ENCODE measurements at places on chromosomes 7 and 10.

DNA sequence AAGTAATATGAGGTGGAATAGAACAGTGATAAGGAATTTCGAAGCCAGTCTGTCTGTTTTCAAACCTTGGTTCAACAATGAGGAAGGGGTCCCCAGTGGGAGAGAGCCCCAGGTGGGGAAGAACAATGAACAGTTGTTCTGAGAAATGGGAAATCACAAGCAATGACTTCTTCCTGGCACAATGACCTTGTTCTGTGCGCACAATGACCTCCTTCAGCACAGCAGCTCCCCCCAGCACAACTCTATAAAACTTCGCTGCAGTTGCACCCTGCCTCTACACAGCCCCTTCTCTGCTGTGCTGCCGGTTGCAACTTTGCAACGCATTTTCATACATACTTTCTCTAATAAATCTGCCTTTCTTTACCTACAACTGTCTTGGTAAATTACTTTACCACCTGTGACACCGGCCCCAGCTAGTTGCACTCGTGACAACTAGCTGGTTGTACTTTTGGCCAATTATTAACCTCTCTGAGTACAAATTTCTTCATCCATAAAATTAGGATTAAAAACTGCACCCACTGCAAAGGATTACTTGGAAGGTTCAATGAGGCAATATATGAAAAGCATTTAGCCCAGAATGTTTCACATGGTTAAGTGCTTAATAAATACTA lies 40.5 kb downstream of the ASB4 start:
- DNase-seq = no peak

DNA sequence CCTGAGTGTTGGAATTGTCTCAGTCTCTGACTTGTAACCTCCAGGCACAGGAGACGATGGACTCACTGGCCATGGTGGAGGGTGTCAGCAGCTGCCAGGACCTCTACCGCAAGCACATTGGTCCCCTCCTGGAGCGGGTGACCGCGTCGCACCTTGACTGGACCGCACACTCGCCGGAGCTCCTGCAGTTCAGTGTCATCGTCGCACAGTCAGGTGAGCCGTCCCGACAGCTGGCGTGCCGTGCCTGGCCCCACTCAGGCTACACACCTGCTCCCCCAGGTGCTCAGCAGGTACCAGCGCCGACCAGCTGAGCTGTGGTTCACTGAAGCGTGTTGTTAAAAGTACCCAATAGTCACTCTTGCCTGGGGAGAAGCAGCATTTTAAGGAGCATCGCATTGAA lies 36.7 kb upstream of the PRKAR1B start:
- no peak for DNase-seq

- peak; percentile 41 for DNase-seq
Observed at GRCh38 chr7:5997210-5997808, 11.5 kb downstream of the PMS2 start.

DNA sequence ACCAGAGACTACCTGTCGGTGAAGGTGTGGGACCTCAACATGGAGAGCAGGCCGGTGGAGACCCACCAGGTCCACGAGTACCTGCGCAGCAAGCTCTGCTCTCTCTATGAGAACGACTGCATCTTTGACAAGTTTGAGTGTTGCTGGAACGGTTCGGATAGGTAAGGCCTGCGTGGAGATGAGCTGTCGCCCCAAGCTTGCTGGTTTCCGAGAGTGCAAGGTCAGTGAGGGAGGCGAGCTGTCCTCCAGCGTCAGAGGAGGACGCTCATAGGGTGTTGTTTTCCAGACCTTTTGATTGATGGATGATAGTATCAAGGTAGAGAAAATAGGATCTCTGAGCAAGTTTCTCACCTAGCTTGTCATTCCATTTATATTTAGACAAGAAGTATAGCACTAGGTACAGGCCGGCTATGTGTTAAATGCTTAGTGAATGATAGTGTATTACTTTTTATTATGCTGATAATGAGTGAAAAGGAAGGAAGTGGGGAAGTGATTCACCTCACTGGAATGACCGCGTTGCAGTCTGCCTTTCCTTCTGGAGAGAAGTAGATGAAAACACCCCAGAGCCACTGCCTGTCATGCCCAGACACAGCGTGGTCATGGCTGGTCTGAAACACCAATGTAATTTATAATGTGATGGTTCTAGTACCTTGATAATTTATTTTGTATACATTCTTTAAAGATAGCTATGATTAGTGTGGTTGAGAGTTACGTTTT lies 33.9 kb downstream of the BNIP3 start:
- no peak for DNase-seq

- no peak for DNase-seq
Observed at GRCh38 chr10:51224671-51225161, 150.4 kb downstream of the PRKG1 start.

- DNase-seq = no peak
Observed at GRCh38 chr7:75914169-75914654, 743 bp upstream of the POR start.

DNA sequence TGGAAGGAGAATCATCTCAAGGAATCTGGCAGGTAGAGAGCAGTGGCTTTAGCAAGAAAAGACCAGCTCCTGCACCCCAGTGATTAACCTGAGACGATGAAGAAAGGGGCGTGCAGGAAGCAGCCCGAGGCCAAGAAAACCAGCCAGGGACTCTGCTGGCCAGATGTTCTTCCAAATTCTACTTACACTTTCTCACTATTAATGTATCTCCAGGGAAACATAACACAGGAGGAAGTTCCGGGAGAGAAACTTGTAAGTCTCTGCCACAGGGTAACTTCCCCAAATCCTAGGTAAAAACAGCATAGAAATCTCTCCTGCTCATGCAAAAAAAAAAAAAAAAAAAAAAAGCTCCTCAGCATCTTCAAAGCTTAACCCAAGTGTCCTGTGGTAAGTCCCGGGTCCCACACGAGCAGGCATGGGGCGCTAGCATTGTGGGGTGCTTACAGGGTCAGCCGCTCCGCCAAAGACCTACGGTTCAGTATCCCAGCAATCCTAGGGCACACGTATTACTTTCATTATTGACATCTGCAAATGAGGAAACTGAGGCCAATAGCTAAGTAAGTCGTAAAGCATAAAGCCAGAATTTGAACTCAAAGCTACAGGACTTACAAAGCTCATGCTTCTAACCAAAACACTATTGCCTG lies 97.2 kb upstream of the GNA12 start:
- DNase-seq = no peak

- no peak for DNase-seq
Observed at GRCh38 chr7:25842201-25842733, 309.7 kb upstream of the NFE2L3 start.

DNA sequence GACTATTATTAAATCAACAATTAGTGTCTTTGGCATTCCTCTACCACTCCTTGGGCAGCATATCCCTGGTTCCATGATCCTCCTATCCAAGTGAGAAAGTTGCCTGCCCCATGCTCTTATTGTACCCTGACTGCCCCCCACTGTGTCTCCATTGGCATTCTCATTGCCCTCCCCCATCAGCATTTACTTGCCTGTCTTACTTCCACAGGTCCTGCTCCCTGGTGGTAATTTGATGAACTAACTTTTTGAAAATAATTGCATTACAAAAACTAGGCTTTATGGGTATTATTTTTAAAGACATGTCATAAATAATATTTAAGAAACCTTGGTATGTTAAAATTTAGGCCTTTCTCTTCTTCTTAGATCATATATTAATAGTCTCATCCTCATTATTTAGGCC lies 346.4 kb downstream of the PCLO start:
- DNase-seq = no peak

GRCh38 chr10:77359950-77360520 lies 277.6 kb downstream of the KCNMA1 start:
- DNase-seq = no peak

DNA sequence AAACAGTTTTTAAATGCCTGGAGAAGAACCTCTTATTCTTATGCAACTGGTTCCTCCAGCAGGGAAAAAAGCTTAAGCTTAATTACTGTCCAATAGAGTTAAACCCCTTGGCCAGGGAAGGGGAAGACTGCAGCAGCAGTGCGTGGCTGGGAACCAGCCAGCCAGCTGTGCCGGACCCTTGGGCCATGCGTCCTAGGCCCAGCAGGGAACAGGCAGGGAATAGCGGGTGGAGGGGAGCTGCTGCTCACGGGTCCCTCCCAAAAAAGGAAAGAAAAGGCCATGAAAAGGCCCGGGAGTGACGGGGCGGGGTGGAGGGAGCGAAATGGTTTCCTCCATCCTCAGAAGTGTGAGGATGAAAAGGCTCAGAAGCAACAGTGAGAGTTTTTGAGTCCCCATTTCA lies 35.2 kb upstream of the HECW1 start:
- DNase-seq = no peak

- no peak for DNase-seq
Observed at GRCh38 chr7:147818317-147818716, 772.2 kb upstream of the C7orf33 start.

DNA sequence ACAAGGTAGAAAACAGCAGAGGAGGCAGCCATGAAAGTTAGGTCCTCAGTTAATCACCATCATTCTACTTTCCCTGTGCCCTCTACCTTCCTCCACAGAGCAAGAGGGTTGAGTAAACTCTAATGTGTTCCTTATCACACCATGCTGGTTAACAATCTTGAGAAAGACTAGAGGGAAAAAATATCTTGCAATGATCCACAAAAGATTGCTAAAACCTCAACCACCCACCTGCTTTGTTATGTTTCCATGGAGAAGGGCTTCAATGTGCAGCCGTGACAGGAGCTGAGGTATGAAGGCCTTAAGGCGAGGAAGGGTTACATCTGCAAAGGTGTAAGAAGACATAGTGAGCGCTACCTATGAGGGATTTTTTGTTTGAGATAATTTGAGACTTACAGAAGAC lies 103.9 kb downstream of the IDE start:
- no peak for DNase-seq

GRCh38 chr10:83754857-83755256 lies 384.5 kb upstream of the GHITM start:
- no peak for DNase-seq

DNA sequence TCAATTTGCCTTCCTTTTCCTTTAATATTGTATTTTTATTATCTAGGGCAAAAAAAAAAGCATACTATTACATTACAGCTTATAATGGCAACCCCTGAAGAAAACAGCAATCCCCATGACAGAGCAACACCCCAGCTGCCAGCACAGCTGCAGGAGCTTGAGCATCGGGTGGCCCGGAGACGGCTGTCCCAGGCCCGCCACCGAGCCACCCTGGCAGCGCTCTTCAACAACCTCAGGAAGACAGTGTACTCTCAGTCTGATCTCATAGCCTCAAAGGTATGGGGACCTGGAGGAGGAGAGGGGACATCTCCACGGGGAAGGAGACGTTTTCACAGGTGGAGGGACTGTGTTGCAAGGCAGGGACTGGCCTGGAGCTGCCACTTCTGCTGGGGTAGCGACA lies 6.8 kb downstream of the STRA8 start:
- DNase-seq = no peak

- DNase-seq = no peak
Observed at GRCh38 chr7:43155636-43156035, 43.2 kb downstream of the HECW1 start.
